ENCODE measurements at places on chromosomes 4 and X.

- no peak for DNase-seq
Observed at GRCh38 chr4:98838977-98839618, 89.8 kb downstream of the EIF4E start.

DNA sequence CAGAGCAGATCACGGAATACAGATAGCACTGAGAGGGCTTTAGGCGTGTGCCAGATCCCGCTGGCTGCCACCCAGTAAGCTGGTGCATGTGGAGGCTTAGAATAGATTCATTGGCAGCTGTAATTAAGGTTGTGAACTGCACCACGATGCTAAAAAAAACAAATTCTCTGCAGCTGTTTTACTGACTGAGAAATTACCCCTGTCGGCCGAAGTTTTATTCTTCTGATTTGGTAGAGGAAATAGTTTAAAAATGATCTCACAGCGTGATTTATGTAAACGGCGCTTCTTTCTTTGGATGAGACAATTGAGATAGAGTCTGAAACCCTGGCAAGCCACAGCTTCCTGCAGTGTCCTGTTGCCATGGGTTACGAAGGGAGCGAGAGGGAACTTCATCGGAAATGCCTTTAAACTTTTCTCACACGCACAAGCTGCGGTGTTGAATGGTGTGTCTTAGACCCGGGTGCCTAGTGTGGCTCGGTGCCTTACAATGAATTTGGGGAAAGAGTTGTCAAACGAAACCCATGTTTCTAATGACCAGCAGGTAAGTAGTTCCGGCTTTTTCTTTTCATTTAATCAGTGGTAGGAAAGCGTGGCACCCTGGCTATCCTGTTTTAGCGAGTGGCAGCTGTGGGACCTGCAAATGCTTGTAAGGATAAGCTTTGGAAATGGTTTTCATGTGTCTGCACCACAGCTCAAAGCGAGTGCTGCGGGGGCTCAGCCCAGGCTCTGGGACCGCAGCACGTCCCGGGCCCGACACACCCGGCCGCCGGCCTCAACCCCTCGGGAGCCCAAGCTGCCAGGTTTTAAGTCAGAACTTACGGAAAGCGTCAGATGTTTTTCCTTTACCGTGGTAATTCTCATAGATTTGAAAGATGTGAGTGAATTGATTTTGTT is 71.7 kb upstream of the HGFAC start:
- DNase-seq: no peak

- no peak for DNase-seq
Observed at GRCh38 chr4:90841676-90842075, 714.5 kb downstream of the CCSER1 start.

DNA sequence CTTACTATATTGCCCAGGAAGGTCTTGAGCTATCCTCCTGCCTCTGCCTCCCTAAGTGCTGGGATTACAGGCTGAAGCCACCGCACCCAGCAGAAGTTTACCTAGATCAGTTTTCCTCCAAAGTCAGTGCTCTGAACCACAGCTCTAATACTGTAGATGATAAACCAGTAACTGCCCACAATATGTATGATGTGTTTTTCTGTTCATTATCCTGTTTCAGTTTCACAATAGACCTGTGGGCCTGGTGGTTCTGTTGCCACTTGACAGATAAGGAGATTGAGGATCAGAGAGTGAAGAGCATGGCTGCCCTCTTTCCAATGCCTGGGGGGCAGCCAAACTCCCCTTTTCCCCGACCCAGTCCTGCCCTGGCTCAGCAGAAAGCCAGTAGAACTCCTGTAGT is 87.0 kb downstream of the EFNB1 start:
- DNase-seq: no peak

DNA sequence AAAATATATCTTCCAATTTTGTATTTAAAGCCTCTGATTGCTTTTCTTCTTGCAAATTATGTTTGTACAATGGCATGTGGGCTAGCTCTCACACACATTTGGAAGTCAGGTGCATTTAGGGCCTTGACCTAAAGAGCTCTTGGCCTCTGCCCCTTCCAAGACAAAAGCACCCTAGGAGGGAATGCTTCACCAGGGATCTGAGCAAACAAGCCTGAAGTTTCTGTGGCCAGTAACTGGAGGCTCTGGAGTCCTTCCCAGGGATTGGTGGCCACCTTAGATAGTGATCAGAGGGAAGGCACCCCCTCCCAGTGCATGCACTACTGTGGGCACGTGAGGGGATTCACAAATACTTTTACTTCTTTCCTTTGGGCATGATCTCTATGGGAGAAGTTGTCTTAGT is 60.3 kb upstream of the DIPK2B start:
- DNase-seq: no peak

GRCh38 chrX:138026211-138026610 is 460.3 kb downstream of the ZIC3 start:
- no peak for DNase-seq
